ENCODE measurements at places on chromosomes 4 and X.

DNA sequence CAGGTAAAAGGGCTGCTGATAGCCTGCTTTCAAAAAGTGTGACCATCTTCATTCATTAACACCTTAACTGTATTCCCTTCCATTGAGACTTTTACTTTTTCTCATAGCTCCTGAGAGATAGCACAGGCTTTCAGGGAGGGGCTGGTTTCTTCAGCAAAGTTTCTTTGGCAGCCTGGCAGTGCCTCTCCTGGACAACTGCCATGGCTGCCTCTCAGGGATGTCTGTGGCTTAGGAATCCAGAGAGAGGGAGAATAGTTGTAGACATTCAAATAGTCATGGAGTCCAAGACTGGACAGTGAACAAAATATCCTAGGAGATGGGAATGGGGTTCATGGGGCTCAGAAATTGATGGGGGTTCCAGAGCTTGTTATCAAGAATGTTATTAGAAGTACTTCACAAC, 81.1 kb downstream of the FAM47B start:
- no peak for DNase-seq

- peak; percentile 91 for DNase-seq
Measured at GRCh38 chr4:76830964-76831703, 66.8 kb downstream of the SOWAHB start.

- no peak for DNase-seq
Measured at GRCh38 chr4:47839259-47839658, 1.4 kb upstream of the CORIN start.

DNA sequence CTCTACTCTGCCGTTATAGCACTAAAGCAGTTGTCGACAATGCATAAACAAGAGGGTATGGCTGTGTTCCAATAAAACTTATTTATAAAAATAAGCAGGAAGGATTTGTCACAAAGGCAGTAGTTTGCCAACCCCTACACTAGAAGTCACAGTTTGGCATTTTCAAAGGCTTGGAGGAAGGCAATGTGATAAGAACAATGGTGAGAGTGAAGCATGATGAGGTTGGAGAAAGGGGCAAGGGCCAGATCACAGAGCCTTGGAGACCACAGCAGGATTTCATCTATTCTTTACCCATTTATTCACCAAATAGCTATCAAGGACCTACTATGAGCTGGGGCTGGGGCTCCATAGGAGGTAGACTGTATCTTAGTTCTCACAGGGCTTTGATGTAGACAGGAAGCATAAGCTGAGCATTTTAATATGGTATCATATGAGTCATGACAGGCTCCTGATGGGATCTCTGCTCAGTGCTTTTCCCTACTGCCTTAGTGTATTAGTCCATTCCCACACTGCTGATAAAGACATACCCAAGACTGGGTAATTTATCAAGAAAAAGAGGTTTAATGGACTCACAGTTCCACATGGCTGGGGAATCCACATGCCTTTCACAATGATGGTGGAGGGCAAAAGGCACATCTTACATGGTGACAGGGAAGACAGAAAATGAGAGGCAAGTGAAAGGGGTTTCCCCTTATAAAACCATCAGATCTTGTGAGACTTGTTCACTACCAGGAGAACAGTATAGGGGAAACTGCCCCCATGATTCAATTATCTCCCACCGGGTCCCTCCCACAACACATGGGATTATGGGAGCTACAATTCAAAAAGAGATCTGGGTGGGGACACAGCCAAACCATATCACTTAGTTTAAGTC, 58.9 kb downstream of the PPM1K start:
- no peak for DNase-seq

- DNase-seq = no peak
Measured at GRCh38 chr4:152556283-152556682, 20.4 kb upstream of the FBXW7 start.

GRCh38 chrX:49246541-49246940, 11.3 kb downstream of the CCDC22 start:
- no peak for DNase-seq

DNA sequence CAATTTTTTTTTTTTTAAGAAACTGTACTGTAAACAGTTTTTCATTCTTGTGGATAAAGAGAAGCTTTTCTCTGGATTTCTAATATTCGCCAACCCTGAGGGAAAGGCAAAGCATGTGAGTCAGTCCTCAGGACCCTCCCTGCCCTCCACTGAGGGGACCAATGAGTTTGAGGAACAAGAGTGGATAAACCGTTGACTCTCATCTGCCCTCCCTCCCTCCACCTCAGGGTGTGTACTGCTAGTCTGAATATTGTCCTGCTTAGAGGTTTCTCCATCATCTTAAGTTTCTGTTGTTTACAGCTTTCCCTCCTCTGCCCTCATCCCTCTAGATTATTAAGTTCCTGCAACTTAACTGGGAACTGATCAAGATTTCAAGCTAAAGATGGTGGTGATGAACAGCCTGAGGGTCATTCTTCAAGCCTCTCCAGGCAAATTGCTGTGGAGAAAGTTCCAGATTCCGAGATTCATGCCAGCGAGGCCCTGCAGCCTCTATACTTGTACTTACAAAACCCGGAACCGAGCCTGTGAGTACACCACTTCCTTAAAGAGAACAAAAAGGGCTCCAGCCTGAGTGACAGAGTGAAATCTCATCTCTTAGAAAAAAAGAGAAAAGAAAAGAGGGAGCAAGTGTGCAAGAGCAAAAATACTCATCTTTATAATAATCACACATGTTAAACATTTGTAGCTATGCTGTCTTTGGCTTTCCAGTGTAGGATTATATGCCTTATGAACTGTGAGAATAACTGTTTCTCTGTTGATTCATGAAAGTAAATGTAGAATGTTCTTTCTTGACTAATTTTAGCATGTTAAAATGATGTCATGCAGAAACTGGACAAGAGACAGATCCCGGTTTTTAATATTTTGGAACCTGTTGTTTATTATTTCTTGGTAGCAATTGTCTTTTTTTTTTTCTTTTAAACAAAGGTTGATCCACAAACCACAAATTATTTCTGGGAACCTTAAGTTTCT, 11.9 kb downstream of the CA5B start:
- DNase-seq = no peak

Data from HFF-Myc (cell line).